ENCODE measurements at places on chromosomes 11 and 22.

GRCh38 chr11:65771589-65772112 lies 9.1 kb downstream of the AP5B1 start:
- no peak for DNase-seq

DNA sequence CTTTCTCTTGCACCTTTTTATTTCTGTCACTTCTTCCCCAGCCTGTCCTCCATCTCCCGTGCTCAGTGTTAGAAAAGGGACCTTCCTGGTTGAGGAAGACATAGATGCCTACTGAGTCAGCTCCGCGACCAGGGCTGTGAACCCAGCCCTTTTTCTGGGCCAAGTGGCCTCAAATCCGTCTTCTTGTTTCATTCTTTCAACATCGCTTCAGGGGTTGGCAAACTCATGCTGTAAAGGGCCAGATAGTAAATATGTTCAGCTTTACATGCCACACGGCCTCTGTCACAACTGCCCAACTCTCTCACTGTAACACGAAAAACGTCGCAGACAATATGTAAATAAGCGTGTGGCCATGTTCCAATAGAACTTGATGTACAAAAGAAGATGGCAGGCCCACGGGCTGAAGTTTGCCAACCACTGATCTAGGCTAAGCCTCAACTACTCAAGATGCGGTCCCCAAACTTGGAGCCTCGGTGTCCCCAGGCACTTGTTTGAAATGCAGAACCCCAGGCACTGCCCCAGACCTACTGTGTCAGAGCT lies 338.4 kb downstream of the MN1 start:
- DNase-seq = no peak

GRCh38 chr22:18024956-18025720 lies 777 bp upstream of the MICAL3 start:
- DNase-seq = no peak

DNA sequence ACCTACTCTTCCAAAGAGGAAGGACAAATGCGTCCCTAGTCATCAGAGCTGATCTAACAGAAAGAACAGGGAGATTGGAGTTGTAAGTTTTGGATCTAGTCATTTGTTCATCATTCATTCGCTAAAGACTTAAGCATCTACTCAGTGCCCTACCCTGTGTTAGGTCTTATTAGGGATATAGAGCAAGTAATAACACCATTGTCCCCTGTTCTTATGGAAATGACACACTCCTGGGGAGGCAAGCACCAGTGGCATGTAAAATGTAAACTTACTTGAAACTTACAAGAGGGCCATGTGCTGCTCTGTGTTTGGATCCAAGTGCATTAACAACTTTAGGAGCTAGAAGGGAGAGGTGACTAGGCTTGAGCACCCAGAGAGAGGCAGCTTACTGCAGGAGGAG lies 61.9 kb downstream of the P4HA3 start:
- no peak for DNase-seq

DNA sequence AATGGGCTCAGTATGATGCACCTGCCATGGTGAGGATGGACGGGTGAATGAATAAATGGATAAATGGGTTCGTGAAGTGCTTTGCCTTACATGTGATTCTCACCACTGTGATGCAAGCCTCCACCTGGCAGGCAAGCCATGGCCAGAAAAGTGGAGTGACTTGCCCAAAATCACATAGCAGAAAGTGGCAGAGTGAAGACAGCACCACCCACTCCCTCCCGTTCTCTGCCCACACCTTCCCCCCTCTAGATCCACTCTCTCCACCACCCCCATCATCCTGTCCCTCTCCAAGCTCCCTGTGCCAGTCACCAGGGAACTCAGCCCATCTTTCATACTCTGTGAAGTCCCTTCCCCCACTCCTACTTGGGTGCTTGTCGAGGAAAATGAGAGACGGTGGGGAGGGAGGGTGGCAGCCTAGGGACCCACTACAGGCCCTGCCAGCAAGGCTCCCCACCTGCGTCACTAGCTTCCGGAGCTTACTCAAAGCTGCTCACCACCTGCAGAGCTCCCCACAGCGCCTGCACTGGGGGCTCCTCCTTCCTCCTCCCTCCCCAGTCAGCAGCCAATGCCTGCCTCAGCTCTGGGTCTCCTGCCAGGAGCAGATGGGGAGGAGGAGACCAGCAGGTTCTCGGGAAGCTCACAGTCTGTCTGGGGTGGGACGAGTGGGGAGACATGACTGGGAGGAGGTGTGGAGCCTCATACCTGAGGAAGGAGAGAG lies 82.3 kb downstream of the PDE2A start:
- no peak for DNase-seq
